ENCODE measurements at places on chromosomes 2 and 18. TPM values are rescaled to one million over a fixed set of nuclear protein-coding genes. Genes with fewer than 3 reads are reported as not detected.

Gene ATG16L1
- polyA plus RNA-seq, result 20.0 TPM

DNA sequence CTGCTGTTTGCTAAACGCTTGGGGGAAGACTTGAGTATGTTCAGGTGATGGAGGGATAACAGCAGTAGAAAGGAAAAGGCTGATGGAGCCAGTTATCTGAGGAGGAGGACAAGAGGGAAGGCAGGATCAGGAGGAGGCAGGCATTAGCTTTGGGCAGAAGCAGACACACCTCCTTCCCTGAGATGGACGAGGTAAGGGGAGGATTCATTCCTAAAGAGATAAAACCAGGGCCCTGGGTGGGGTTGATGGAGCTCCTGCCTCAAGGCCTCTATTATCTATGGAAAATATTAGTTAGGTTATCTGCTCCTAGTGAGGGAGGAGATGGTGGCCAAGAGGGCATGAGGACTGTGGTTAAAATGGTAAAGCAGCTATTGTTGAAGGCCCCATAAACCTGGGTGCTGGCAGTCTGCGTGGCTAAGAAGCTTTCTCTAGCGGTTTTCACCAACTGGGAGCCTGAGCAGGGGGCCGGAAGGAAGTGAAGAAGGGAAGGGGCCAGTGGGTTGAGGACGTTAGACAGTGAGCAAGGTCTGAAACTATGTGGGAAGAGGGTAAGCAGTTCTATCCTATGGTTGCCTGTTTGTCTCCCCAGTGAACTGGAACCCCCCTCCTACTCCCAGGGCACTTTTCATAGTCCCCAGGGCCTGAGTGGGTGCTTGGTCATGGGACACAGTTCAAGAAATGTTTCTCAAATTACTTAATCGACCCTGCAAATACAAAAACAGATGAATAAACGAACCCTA lies 56.6 kb upstream of the HK2 start:
- H3K4me3 ChIP-seq, result no peak overlapping the region
- no peaks in the 10 kb centered on the region for H3K36me3 ChIP-seq
- H3K27ac ChIP-seq, result no peak overlapping the region
- no peaks in the 10 kb centered on the region for H3K27me3 ChIP-seq
- no peak for DNase-seq

Gene PARD6G
- polyA plus RNA-seq, result not detected

DNA sequence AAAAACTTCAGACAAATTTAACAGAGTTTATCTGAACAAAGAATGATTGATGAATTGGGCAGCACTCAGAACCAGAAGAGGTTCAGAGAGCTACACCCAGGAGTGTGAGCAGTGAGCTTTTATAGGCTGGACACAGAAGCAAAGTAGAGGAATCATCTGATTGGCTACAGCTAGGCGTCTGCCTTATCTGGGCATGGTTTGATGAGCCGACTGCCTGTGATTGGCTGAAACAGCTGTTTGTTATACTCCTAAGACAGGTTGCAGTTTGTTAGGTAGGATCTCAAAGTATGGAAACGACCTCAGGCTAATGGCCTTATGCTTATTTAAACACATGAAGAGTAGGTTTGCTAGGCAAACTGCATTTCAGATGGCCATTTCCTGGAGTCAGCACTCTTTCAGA lies 188.9 kb downstream of the MYO1B start:
- H3K36me3 ChIP-seq, result no peaks in the 10 kb centered on the region
- no peaks in the 10 kb centered on the region for H3K27me3 ChIP-seq
- no peak overlapping the region for H3K4me3 ChIP-seq
- H3K27ac ChIP-seq, result no peak overlapping the region
- H3K4me1 ChIP-seq, result no peaks in the 10 kb centered on the region
- no peak for DNase-seq

- H3K27ac ChIP-seq, result no peak overlapping the region
- no peak overlapping the region for H3K4me3 ChIP-seq
- DNase-seq, result no peak
- peaks cover 7% of the 10 kb centered on the region for H3K4me1 ChIP-seq
These were observed 140.1 kb upstream of the SIX3 start for GRCh38 chr2:44801289-44801840.

Gene TUBA3E
- polyA plus RNA-seq, result not detected

Gene KLHL30
- not detected for polyA plus RNA-seq

DNA sequence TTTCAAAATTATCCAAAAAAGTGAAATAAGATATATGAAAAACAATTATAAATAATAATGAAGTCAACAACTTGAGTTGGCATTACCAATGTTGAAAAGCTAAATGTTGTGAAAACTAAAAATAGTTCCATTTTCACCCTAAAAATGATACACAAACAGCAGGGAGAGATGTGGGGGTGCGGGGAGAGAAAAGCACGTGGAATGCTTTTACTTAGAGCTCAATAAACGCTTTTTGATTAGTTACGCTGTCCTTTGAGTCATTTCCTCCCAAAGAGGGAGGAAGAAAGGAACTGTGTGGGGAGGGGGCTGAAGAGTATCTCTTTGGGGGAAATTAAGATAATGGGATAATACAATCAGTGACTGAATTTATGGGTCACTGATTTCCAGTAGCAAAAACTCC lies 29.2 kb downstream of the ZNF521 start:
- H3K4me1 ChIP-seq, result no peaks in the 10 kb centered on the region
- no peaks in the 10 kb centered on the region for H3K36me3 ChIP-seq
- H3K4me3 ChIP-seq, result no peak overlapping the region
- DNase-seq, result no peak

- no peaks in the 10 kb centered on the region for H3K4me1 ChIP-seq
- H3K4me3 ChIP-seq, result no peak overlapping the region
- H3K36me3 ChIP-seq, result no peaks in the 10 kb centered on the region
- H3K27ac ChIP-seq, result no peak overlapping the region
- DNase-seq, result no peak
These were observed 13.5 kb upstream of the SFXN5 start for GRCh38 chr2:73084971-73085370.

DNA sequence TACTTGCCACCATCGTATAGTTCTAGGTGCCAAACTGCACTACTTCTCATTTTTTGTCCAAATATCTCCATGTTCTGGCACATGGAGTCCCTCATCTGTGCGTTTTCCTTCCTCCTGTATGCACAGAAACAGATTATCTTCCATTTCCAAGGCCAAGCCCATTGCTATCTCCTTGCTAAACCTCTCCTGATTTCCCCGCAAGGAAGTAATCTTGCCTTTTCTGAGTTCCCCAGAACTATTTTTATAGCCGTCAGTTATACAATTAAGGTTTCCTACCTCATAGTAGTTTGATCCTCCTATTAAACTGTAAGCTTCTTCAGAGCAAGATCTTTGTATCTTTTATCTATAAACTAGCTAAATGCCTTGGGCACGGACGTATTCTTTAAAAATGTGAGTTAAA lies 7.2 kb downstream of the DSG2 start:
- H3K27me3 ChIP-seq, result peaks cover 6% of the 10 kb centered on the region
- no peak overlapping the region for H3K4me3 ChIP-seq
- no peak overlapping the region for H3K27ac ChIP-seq
- DNase-seq, result no peak
- H3K4me1 ChIP-seq, result no peaks in the 10 kb centered on the region
- no peaks in the 10 kb centered on the region for H3K36me3 ChIP-seq

Gene GPR75
- polyA plus RNA-seq, result not detected

Gene REG3G
- not detected for polyA plus RNA-seq

Gene ANKRD30B
- polyA plus RNA-seq, result 0.07 TPM

GRCh38 chr2:186919296-186919695 lies 70.3 kb upstream of the ZSWIM2 start:
- H3K4me3 ChIP-seq, result no peak overlapping the region
- no peak overlapping the region for H3K27ac ChIP-seq
- H3K36me3 ChIP-seq, result no peaks in the 10 kb centered on the region
- no peaks in the 10 kb centered on the region for H3K4me1 ChIP-seq

DNA sequence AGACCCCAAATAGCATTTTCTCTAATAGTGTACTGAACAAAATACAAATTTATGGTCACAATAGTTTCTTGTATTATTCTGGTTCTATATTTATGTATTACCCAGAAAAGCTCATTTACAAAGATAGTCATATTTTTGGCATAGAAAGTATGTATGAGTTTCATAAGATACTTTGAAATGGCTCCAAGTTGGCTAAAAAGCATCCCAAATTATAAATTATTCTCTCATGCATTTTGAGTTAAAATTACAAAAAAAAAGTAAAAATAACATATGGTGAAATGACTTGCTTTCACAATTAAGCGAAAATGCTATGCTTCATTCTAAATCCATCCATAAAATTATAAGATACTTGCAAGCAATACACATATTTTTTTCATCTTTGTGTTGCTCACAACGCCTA lies 530.7 kb downstream of the ZNF804A start:
- no peak for DNase-seq
- no peaks in the 10 kb centered on the region for H3K27me3 ChIP-seq
- H3K4me3 ChIP-seq, result no peak overlapping the region
- no peaks in the 10 kb centered on the region for H3K36me3 ChIP-seq

DNA sequence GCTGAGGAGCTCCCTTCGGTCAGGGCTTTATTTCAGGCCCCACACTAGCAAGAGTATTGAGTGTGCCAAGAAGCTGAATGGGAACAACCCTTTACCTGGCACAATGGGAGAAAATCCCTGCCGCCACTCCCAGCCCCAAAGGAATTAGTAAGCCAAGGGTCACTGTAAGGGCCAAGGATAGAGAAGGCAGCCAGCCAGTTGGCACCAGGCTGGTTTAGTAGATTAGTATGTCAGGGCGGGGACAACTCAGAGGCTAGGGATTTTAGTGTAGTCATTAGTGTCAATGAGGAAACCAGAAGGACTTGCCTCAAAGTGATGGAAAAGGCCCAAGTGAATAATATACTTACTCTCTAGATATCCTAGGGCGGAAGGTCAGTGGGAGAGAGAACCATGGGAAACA lies 34.9 kb upstream of the CYP26B1 start:
- no peak overlapping the region for H3K27ac ChIP-seq
- no peaks in the 10 kb centered on the region for H3K4me1 ChIP-seq
- DNase-seq, result no peak
- H3K36me3 ChIP-seq, result no peaks in the 10 kb centered on the region
- H3K27me3 ChIP-seq, result no peaks in the 10 kb centered on the region

DNA sequence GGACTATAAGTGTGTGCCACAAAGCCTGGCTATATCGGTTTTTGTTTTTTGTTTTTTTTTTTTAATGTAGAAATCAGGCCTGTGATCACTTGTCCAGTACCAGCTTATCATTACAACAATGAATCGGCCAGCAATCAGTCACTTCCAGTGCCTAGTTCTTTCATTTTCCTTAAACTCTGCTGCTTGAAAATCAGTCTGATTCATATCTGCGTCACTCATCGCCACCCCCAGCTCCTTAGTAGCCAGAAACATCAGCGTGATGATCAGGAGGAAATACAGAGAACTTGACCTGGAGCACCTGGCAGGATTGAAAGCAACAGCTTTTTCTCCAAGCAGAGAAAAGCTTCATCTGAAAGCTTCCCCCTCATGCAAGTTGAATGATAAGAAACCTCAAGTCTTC lies 75.4 kb downstream of the SPTBN1 start:
- H3K36me3 ChIP-seq, result no peaks in the 10 kb centered on the region
- peaks cover 5% of the 10 kb centered on the region for H3K4me1 ChIP-seq
- no peaks in the 10 kb centered on the region for H3K27me3 ChIP-seq
- H3K27ac ChIP-seq, result no peak overlapping the region
- H3K4me3 ChIP-seq, result no peak overlapping the region
- DNase-seq, result no peak

- H3K36me3 ChIP-seq, result no peaks in the 10 kb centered on the region
- H3K4me3 ChIP-seq, result no peak overlapping the region
- no peak overlapping the region for H3K27ac ChIP-seq
- H3K4me1 ChIP-seq, result peaks cover 72% of the 10 kb centered on the region
- H3K27me3 ChIP-seq, result no peaks in the 10 kb centered on the region
These were observed 3.2 kb downstream of the MAP3K2 start for GRCh38 chr2:127384529-127384928.

- peak overlapping the region; percentile 64 for H3K4me3 ChIP-seq
- H3K27ac ChIP-seq, result no peak overlapping the region
- peaks cover 3% of the 10 kb centered on the region for H3K27me3 ChIP-seq
- H3K4me1 ChIP-seq, result peaks cover 13% of the 10 kb centered on the region
These were observed 483 bp upstream of the FHL2 start for GRCh38 chr2:105399207-105399861.

Data from CD4-positive, alpha-beta memory T cell (primary cell).